ENCODE measurements at places on chromosomes 6 and 20.

GRCh38 chr6:157380458-157380778 lies 572 bp upstream of the ZDHHC14 start:
- no peak for DNase-seq

DNA sequence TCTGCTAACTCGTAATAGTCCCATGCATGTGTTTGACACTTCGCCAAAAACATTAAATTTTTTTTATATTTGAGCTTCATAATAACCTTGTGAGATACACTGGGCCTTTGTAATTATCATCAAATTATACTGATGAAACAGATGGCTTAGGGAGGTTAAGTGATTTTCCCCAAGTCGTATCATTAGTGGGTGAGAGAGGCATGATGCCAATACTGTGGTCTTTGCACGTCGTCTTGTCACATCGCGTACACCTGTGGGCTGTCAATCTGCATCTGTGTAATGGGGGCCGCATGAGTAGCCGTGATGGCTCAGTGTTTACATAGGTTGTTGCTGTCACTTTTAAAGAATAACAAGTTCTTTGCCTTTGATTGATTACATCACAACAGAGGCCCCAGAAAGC lies 1.7 kb downstream of the PRL start:
- DNase-seq: no peak

GRCh38 chr20:3613821-3614440 lies 49.3 kb downstream of the GFRA4 start:
- DNase-seq: no peak

GRCh38 chr6:35473075-35473849 lies 5.1 kb downstream of the RPL10A start:
- DNase-seq: no peak

GRCh38 chr6:548517-548916 lies 108.4 kb downstream of the HUS1B start:
- peak; percentile 40 for DNase-seq

DNA sequence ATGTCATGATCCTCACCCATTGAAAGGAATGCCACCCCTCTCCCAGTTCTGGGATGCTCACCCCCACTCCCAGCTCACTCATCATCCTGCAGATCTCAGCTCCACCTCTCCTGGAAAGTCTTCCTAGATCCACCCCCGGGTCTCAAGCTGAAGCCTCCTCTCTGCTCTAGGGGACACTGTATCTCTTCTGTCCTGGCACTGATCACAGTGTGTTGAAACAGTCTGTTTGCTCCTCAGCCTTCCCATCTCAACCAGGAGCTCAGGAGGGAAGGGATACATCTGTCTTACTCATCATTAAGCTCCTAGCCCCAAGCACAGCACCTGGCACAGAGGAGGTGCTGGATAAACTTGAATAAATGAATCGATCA lies 80.1 kb downstream of the MRPL14 start:
- DNase-seq: no peak

- DNase-seq: no peak
Observed at GRCh38 chr20:45366631-45367030, 3.7 kb downstream of the SYS1 start.

GRCh38 chr6:146814148-146814750 lies 215.5 kb downstream of the ADGB start:
- DNase-seq: no peak

DNA sequence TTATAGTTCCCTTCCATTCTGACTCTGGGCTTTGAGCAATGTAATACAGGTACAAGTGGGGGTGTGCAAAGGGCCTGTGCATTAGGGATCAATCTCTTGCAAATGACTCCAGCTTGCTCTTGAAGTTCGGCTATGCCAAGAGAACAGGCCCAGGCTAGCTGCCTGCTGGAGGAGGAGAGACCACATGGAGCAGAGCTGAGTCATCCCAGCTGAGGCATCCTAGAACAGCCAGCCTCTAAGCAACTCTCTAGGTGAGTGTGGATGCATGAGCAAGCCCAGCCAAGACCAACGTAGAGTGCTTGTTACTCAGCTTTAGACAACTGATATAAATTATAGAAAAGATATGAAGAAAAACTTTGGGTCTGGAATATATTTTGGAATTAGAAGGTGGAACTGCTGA lies 47.6 kb upstream of the RBM24 start:
- no peak for DNase-seq

DNA sequence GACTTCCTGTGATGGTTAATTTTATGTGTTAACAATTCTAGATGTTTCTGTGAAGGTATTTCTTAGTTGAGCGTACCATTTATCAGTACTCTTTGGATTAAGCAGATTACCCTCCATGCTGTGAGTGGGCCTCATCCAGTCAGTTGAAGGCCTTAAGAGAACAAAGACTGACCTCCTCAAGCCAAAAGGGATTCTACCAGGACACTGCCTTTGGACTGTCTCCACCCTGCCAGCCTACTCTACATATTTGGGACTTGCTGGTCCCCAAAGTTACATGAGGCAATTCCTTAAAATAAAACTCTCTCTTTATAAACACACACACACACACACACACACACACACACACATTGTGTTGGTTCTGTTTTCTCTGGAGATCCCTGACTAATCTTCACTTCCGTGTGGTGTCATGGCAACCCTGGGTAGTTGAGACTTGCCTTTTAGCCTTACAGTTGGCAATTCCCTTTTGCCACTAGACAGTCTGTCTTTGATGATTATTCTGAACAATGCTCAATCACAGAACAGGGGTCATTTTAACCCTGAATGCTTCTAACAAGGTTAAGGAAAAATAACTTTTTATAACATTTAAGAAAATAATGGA lies 32.2 kb downstream of the MRAP2 start:
- DNase-seq: no peak

DNA sequence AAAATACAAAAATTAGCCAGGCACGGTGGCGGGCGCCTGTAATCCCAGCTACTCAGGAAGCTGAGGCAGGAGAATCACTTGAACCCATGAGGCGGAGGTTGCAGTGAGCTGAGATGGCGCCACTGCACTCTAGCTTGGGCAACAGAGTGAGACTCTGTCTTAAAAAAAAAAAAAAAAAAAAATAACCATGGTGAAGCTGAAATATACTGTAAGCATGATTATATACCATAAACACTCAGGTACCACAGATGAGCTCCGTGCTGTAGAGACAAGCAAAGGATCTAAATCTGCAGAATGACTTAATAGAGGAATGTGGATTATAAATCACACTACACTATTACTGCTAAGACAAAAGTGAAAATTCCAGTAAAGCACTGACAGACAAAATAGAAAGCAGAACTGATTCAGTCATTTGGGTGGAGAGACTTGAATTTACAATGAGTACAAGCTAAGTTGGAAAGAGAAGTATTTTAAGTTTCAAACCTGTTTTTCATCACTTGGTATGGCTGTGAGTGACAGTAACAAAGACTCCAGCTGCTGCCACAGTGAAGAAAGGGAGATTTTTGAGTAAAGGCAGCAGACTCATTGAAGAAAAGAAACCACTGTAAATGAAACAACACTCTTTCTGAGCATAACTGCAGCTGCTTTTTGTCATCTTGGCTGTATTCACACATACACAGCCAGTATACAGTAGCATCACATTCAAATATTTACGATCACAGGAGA lies 322.1 kb downstream of the RNGTT start:
- no peak for DNase-seq

DNA sequence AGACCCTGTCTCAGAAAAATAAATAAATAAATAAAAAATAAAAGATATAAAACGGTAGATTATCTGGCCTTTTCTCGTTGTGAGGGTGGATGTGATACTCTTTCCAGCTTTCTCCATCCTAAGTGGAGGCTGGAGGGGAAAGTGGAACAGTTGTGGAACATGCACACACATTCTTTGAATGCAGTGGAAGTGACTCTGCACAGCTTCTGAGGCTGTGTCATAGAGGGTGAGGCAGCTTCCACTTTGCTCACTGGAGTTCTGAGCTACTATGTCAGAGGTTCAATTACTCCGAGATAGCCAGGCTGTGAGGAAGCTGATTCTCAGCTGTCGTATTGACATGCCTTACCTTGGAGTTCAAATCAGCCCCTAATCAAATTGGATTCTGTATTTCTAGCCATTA lies 82.2 kb downstream of the CHMP4B start:
- DNase-seq: no peak

- DNase-seq: no peak
Observed at GRCh38 chr20:61436283-61436666, 184.2 kb downstream of the CDH4 start.

GRCh38 chr20:41168281-41169161 lies 31.2 kb downstream of the PLCG1 start:
- no peak for DNase-seq

- DNase-seq: no peak
Observed at GRCh38 chr6:13172291-13172690, 156.0 kb downstream of the TBC1D7 start.

DNA sequence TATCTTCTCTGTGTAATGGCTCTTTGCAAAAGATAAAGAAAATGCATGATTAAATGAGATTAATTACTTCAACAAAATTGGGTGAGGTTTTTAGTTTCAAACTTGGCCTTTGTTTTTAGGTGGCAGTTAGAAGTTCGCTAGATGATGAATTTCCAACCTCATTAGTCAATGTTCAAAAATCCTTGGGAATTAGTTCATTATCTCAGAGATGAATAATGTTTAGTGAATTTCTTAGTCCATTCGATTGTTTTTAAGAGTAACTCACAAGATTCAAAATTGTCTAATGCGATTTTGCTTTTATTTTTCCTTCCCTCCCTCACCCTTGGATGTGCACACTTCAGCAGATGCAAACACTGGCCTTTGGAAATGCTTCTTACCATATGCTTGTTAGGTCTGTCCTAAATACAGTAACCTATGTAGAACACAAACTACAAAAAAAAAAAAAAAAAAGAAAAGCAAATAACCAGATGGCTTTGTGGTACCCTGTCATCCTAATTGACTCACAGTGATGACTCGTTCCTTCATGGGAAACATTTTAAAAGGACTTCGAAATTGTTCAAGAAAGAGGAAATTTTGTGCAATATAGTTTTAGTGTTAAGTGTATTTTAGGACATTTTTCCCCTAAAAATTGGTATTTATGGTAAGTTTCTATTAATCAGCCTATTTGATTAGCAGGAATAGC lies 66.7 kb downstream of the FAM229B start:
- no peak for DNase-seq

DNA sequence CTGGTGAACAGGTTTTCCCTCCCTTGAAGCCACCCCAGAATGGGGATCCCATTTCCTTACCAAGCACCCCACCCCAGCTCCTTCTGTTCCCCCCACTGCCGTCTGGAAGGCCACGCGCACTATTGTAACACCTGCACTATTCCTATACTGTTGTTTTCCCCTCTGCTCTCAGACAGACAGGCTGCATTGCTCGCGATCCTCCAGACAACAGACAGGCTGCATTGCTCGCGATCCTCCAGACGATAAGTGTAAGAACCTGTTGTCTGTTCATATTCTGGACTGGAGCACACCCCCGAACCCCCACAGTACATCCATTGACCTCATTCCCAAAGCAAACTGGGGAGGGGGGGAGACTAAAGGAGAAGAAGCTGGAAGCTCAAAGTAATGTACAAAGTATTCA lies 72.7 kb downstream of the LY86 start:
- DNase-seq: no peak

GRCh38 chr20:638579-638978 lies 14.4 kb downstream of the SRXN1 start:
- DNase-seq: no peak

- no peak for DNase-seq
Observed at GRCh38 chr20:51666126-51666525, 102.1 kb downstream of the ATP9A start.

DNA sequence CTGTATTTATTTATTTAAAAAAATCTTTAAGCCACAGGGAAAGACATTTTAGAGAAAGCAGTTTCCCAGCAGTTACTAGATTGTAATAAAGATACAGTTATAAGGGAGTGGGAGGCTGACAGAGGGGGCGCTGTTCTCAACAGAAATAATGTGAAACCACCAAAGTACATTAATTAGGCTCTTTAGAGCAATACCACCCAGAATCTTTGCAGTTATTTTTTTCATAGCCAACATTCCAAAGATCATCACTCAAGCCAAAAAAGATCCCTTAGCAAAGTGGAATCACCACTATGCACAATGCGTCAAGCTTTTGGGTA lies 331.3 kb upstream of the DEFB112 start:
- no peak for DNase-seq

- DNase-seq: no peak
Observed at GRCh38 chr20:42281801-42282200, 663.6 kb upstream of the CHD6 start.

DNA sequence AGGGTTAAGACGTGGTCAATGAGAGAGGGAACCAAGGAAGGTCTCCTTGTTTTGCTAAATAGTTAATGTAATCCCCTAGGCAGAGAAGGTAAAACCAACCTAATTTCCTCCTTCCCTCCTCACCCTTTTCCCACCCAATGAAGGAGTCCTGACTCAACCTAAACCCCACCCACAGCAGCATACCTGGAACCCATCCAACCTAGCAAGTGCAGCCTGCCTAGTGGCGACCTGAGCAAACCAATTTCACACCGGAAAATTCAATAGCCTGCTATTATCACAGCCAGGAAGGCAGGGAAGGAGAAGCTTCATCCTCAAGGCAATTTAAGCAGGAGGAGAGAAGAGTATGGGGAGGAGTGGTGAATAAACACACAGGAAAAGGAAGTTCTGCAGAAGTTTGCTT lies 46.9 kb downstream of the OSTM1 start:
- no peak for DNase-seq

DNA sequence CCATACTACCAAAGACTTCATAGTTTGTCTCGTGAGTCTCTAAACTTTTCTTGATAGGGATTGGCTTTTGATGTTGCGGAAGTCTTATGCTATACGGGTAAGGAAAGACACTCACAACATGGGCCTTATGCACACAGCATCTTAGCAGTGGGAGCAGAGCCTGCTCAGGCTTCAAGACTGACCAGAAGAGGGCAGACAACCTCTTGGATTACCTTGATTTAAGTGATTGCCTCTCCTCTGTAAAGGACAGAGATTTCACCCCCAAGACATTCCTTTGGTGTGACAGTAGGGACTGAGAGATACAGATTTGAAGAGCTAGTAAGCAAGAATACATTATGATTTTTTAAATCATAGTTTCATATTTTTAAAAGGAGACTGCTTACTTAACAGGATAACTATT lies 71.0 kb upstream of the SAMD3 start:
- DNase-seq: peak; percentile 12

- DNase-seq: no peak
Observed at GRCh38 chr20:7989379-7989778, 30.2 kb downstream of the TMX4 start.

DNA sequence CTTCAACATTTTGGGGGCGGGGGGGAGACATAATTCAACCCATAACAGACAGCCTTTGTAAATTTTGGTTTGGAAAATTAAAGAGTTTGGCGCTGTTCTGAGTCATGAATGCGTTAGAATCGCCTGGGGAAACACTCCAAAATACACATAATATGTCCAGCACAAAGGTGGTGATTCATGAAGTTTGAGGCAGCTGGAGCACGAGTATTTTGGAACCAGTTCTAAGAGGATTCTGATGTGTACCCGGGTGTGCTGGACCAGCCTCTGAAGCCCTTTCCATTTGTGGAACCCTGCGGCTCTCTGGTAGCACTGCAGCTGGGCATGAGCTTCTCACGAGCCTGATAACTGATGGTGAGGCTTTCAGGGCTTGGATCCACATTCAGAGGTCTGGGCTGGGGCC lies 4.7 kb downstream of the GMPR start:
- DNase-seq: no peak

- DNase-seq: no peak
Observed at GRCh38 chr6:40227735-40228134, 293.5 kb upstream of the MOCS1 start.
